ENCODE measurements at places on chromosomes 3 and 15.

GRCh38 chr3:37537914-37538691, 323.6 kb upstream of the CTDSPL start:
- peak; percentile 14 for DNase-seq

DNA sequence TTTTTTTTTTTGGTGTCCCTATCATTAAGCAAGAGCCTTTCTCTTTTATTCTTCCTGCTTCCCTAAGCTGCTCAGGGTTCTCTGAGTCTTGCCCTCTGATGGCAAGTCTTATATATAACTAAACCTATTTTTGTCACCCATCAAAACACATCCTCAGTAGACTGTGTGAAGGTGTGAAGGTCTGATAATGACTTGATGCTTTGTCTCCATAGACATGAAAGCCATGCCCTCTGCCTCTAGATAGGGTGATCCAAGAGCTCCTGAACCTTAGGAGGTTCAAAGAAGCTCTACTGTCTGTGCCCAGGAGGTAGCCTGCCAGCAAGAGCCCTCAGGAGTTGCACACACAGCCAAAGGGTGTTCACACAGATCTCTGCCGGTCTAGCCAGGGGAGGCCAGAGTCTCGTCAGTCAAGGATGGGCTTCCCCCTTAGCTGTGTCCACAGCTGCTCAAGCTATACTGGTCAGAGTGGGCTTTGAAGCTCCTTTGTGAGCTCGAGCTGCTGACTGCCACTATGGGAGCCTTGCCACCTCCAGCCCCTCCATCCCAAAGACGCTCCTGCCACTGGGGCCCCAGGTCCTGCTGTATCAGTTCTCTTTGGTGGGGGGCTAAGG, 13.1 kb upstream of the SNX22 start:
- DNase-seq: no peak

GRCh38 chr3:61186030-61186429, 65.2 kb downstream of the FHIT start:
- DNase-seq: no peak

DNA sequence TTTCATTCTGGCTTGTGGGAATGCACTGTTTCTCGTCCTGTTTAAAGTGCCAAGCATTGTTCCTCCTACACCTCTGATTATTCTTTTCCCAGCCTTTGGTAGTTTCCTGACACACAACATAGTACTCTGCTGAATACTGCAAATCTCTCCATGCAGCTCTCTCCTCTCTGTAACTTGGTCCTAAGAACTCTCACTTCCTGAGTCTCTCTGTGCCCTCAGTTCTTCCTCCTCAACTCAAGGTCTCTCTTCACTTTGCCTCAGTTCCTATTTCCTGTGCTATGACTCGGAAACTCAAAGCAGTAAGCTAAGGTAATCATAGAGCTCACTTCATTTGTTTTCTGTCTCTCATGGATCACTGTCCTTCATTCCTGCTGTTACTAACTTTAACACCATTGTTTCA, 113.4 kb downstream of the ZNF280D start:
- DNase-seq: no peak

GRCh38 chr15:98767692-98768091, 119.4 kb downstream of the IGF1R start:
- no peak for DNase-seq

- peak; percentile 69 for DNase-seq
These were observed 23.0 kb upstream of the ANP32A start for GRCh38 chr15:68843425-68844311.

DNA sequence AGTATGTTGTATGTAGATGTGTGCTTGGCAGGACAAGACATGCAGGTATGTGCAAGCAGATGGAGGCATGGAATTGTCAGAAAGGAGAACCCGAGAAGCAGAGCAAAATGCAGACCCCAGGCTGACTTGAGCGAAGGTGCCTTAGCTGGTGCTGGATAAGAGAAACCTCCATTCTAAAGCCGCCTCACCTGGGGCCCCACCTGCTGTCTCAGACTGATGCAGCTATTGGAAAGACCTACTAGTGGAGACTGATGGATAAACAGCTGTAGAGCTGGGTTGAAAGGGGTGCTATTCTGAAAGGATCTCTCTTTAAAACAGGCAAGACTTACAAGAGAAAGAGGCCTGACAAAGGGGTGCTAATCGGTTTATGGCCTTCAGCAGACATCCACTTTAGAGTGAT, 86.2 kb downstream of the EPHB1 start:
- DNase-seq: no peak

GRCh38 chr3:22928216-22929110, 274.7 kb upstream of the UBE2E2 start:
- no peak for DNase-seq

- no peak for DNase-seq
These were observed 31.4 kb downstream of the SLC49A4 start for GRCh38 chr3:122826278-122826677.

Data from cardiac muscle cell (in vitro differentiated cells and primary cell).